ENCODE measurements at places on chromosomes 11 and 22.

GRCh38 chr11:117631336-117632140 is 165.5 kb downstream of the DSCAML1 start:
- no peak for DNase-seq

DNA sequence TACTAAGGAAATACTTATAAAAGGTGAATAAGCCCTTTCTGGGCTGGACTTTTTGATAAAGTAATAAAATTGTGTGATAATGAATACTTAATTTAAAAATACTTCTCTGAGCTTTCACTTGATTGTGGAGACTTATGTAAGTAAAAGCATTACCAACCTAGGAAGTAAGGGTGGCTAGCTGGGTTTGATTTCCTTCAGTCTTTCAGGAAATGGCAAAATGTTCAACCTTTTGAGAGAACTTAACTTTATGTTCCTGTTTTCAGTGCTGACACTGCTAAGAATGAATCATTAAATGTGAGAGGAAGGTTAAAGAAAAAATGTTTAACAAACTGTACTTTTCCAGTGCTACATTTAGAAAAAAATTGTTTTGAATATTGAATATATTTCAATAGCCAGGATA is 900.3 kb downstream of the METTL15 start:
- no peak for DNase-seq

GRCh38 chr11:74471037-74471436 is 3.7 kb upstream of the KCNE3 start:
- DNase-seq, result no peak

GRCh38 chr22:48800886-48801607 is 1026.6 kb downstream of the BRD1 start:
- DNase-seq, result no peak

DNA sequence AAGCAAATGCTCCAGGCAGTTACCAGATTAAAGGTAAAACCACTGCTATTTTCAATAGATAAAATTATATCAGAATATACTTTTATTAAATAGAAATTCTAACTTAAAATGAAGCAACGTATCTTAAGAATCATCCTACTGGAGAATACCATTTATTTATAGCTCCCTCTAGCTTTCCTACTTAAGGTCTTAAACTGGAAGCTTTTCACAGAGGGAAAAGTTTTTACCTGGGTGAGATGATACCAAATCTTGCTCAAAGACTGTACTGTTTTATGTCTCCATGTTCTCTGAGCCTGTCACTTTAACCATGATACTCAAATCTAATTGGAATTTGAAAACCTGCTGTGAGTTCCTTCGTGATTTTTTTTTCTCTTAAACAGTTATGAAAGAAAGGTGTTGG is 291.8 kb downstream of the AASDHPPT start:
- DNase-seq, result no peak

DNA sequence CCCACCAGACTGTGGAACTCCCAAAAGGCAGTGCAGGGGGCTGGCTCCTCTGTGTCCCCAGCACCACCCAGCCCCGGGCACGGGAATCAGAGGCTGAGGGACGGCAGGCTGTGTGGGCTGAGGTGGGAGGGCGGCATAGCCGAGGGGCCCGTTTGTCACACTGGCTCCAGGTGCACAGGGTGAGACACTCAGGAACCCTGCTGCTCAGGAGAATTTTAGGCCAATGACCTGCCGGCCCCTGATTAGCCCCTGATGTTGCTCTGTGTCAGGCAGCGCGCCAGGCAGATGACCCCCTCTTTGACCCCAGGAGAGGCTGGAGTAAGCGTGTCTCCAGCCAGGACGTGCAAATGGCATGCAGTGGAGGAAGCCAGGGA is 52.7 kb downstream of the RTL6 start:
- DNase-seq, result no peak

- no peak for DNase-seq
Measured at GRCh38 chr11:3215346-3216026, 3.1 kb downstream of the MRGPRG start.

- DNase-seq, result no peak
Measured at GRCh38 chr11:123740787-123741158, 687 bp downstream of the ZNF202 start.

DNA sequence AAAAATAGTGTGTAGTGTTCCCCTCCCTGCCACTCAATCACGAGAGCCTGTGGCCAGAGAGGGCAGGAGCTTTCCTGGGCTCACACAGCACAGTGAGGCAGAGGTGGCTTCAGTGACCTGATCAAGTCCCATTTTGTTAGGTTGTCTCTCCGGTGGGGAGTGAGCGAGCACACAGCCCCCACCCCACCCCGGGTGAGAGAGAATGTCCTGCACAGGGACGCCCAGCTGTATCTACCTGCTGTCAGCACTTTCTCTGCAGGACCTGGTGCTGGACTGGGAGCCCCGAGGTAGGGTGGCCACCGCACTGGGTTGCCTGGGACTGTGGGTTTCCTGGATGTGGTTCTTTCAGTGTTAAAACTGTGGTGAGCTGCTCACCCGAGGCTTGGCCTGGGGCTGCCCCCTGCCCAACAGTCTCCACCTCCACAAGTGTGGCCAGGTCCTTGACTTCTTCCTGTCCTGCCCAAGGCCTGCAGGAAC is 6.1 kb downstream of the CAPN5 start:
- no peak for DNase-seq

DNA sequence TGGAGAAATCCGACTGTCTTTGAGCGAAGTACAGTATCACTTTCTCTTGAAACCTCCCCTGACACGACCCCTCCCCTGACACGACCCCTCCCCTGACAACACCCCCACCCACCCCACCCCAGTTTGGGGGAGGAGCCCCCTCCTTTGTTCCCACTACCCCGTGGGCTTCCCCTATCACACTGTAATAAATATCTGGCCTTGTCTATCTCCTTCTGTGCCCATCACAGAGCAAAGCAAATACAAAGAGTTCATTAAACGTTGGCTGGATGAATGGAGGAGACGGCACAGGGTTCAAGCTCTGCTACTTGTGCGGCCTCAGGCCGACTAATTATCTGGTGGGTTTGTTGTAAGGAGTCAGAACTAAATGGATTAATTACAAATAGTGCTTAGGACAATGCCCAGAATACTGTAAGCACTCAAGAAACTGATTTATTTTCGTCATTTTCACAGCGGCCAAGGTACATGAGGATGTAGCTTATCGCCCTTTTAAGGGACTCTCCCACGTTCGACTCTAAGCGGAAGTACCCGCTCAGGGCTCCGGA is 628 bp upstream of the GGA1 start:
- DNase-seq, result no peak

GRCh38 chr11:115745610-115746512 is 241.6 kb upstream of the CADM1 start:
- DNase-seq, result no peak

- peak; percentile 38 for DNase-seq
Measured at GRCh38 chr22:46619830-46620501, at the start of gene GRAMD4. Gene GRAMD4, plus strand, starts transcription at chr22:46620386. Its CDS starts 6,414 bp downstream, at chr22:46626800.

DNA sequence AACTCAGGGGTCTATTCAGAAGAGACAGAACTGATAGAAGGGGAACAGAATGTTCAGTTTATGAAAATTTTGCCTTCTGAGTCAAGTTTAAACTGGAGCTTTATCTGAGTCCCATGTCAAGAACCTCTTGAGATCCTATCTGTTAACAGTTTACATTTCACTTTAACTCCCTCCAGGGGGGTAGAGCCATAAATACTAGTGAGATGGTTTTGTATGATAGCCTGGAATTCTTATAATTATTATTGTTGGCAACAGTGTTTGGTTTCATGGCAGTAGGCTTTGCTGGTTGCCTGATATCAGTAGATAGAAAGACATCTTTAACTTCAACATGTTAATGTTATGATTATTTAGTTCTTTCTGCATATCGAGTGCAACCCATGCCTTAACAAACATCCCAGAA is 498.5 kb downstream of the INSC start:
- DNase-seq, result no peak

DNA sequence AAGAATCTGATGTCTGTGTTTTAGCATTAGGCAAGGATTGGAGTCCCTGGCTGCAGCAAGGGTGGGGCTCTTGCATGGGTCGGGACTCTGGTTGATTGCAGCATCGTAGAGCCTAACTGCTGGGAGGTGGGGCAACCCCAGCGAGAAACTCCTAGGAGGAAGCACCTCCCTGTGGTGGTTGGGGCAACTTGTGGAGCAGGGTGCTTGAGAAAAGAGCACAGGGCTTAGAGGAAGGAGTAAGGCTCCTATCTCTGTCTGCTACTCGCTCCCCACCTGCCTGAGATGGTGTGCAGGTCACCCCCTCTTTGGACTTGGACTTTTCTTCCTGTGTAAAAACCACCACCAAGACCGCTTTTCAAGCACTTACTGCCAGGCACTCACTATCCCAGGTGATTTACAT is 15.6 kb downstream of the SREBF2 start:
- DNase-seq, result no peak

- no peak for DNase-seq
Measured at GRCh38 chr22:21013657-21014201, 1.2 kb upstream of the P2RX6 start.

GRCh38 chr11:64081745-64082442 is 46.2 kb downstream of the FLRT1 start:
- DNase-seq, result no peak

GRCh38 chr11:67255864-67256263 is 10.4 kb upstream of the GRK2 start:
- DNase-seq, result no peak

- no peak for DNase-seq
Measured at GRCh38 chr11:120972621-120973020, 51.3 kb upstream of the TBCEL start.

DNA sequence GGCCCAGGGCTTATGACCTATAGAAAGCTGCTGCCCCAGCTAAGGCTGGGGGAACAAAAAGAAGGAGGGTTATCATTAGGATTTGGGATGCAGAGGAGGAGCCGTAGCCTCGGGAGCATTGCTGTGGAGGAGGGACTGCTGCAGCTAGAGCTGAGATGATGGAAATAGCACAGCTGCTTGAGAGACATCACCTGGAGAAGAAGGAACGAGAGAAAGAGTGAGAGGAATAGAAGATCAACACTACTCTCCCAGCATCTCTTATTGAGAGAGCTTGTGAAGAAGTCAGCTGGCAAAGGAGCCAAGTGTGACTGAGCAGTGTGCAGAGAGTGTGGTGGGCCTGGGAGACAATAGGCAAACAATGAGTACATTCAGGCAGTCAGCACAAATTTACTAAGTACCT is 100.7 kb upstream of the PLET1 start:
- no peak for DNase-seq

DNA sequence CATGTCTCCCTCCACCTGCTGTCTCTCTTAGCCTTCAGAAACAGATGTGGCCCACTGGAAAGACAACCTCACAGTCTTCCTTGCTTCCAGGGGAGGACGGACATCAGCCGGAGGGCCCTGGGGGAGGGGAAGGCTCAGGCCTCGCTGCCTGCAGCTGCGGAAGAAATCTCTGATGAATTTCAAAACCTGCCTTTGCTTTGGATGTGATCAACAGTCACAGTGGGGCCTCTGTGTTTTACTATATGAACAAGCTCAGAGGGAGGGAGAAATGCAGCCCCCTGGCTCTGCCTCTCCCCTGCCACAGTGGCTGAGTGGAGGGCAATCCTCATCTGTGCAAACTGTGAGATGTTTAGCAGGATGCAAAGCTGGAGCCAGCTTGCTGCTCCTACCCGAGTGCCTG is 282.8 kb downstream of the NTM start:
- DNase-seq, result no peak

GRCh38 chr22:32476281-32477195 is 1.9 kb downstream of the FBXO7 start:
- no peak for DNase-seq

- DNase-seq, result no peak
Measured at GRCh38 chr11:68838572-68838964, 3.1 kb downstream of the CPT1A start.

GRCh38 chr11:3124821-3125220 is 40.3 kb downstream of the OSBPL5 start:
- DNase-seq, result no peak

GRCh38 chr11:117546431-117547194 is 219.0 kb downstream of the CEP164 start:
- DNase-seq, result no peak

DNA sequence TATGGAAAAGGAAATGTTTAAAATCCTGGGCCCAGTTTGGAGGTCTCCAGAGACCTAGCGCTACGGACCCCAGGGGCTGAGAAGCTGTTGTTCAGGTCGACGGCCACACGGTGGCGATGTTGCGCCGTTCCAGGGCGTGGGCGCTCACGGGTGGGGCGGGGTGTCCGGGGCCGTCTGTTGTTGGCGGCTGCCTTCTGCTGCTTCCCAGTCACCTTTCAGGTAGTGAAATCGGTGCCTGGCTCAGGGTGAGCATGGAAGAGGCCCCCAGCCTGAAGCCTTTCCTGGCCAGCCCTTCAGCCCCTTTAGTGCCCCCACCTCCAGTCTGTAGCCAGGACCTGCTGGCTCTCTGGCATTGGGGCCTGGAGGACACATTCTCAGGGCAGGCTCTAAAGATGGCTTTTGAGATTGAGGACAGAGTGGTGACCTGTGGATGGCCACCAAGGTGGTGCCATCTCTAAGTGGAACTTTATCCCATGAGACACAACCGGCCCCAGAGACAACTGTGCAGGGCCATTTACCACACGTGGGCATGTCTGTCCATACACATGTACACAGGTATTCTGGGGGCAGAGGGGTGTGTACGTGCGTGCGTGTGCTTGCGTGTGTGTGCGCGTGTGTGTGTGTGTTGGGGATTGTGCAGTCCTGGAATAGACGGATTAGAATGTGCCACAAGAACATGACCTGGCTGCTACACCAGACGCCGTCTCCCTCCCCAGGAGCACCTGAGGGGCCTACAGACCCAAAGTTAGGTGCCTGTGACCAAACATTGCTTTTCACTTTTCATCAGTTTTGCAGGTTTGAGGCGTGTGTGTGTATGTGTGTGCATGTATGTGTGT is 53.8 kb downstream of the ST14 start:
- peak; percentile 4 for DNase-seq

DNA sequence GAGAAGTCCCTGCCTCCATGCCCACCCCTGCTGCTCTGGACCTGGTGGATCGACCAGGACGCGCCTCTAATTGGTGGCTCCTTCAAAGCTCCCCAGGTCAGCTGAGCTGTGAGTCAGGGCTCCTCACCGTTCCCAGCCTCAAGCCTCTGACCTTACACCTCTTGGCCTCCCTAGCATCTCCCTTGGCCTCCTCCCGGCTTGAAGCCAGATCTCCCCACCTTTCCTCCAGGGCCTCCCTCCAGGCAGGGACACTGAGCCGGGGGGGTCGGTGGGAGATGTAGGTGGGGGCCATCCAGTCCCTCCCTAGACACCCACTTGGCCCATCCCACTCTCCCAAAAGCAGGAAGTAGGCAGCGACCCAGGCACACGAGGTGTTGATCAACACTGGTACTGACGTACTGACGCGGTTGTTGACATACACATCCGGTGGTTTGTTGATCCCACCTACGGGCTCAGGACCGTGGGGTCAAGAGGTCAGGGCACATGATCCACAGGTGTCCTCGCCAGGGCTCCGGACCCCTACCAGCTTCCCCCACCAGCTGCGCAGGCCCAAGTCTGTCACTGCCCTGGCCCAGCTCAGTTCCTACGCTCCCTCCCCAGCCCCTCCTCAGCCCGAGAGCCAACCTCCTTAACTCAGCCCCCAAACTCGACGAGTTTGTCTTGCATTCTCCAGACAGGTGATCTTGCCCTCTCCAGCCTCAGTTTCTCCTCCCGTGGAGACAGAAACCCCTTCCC is 802 bp downstream of the ATG2A start:
- no peak for DNase-seq

GRCh38 chr11:34823197-34823596 is 93.0 kb downstream of the APIP start:
- no peak for DNase-seq

All from NCI-H1694 (cell line).